Activated T-helper 9 cell treated with anti-CD3 and anti-CD28 coated beads, Interleukin-2, amount 50 U/mL, for 16 hours (primary cell): ENCODE measurements at places on chromosomes 7 and 10.

GRCh38 chr7:12759151-12759550, 71.7 kb downstream of the ARL4A start:
- DNase-seq, result no peak

DNA sequence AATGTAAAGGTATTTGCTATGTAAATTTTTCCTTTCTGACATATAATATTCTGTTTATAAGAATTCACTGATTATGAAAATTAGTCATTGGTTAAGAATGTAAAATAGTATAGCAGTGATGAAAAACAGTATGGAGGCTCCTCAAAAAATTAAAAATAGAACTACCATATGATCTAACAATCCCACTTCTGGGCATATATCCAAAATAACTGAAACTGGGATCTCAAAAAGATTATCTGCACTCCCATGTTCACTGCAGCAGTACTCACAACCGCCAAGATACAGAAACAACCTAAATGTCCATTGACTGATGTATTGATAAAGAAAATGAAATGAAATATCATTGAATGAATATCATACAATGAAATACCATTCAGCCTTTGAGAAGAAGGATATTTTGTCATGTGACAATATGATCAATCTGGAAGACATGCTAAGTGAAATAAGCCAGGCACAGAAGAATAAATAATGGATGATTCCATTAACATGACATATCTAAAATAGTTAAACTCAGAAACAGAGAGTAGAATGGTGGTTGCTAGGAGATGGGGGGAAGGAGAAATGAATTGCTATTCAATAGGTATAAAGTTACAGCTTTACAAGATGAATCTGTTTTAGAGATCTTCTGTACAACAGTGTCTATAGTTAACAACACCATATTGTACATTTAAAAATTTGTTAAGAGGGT, 14.0 kb downstream of the C10orf88 start:
- no peak for DNase-seq

DNA sequence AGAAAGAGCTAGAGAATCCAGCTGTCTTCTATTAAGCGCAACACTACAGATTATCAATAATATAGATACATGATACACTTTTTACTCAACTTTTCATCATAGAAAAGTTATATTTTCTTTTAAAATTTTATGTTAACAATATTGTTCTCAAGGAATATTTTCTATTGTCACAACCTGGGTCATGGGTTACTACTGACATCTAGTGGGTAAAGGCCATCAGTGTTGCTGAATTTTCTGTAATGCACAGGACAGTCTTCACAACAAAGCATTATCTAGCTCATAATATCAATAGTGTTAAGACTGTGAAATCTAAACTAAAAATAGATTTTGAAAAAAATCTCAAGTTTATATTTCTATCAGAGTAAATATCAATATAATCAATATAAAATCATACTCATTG, 209.8 kb downstream of the ZNF33B start:
- DNase-seq, result no peak

DNA sequence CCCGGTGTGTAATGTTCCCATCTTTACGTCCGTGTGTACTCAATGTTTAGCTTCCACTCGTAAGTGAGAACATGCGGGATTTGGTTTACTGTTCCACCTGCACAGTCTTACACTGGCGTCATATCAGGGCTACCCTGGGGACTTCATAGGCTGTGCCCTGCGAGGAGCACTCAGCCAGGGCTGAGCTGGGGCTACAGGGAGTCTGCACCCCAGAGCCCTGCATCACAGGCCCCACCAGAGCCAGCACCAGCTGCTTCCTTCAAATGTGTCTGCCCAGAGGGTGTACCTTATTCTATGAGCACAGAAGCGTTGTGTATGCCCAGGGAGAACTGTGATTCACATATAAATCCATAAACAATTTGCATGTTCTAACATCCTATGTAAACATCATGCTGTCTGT, 277.1 kb downstream of the TCERG1L start:
- DNase-seq, result no peak

DNA sequence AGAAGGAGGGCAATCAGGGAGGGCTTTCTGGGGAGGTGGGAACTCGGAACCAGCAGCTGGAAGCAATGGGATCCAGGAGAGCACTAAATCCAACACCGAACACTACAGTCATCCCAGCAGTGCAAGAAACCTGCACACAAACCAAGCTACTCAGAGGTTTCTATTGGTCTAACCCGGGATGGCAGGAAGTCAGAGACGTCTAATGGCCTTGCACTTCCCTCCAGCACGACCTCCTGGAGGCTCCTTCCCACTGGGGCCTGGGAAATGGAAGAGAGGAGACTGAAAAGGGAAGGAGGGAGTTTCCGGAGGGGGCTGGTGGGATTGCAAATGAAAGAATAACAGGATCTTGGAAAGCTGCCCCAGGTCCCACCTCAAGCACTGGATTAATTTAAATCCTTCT, 56.3 kb downstream of the TEX36 start:
- DNase-seq, result no peak

DNA sequence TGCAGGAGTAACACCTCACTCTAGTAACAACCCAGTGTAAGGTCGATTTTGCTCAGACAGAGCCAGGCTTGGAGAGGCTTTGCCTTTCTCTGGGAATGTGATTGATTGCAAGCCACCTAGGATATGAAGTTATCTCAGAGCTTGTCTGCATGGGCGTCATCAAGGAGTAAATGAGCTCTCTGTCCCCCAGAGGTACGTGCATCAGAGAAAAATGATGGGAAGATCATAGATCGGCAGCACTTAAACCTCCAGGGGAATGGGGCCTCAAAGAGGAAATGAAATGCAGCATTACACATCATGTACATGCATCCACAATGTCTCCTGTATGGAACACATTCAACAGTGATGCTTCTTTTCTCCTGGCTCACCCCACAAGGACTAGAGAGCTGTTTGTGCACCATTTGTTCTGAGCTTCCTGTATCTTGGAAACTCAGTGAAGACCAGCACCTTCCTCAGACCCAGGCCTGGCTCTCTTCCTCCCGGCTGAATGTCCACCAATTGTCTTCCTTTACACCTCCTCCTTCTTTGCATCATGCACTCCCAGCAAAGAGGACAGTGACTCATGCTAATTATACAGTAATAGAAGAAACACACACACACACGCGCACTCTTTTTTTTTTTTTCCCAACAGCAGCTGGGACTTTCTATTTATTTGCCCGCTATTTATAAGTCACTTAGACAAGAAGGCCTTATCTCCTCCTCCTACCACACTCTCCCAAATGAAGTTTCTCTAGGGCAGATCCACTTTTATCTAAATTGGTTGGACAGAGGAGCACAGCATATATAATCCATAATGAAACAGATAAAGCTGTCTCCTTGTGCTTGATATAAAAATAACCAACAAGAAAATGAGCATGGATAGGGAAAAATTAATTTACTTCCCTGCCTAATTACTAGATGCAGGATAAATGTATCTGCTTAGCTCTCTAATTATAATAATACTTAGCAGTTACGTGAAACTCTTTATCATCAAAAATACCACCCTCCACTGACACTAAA, 990.7 kb downstream of the CCSER2 start:
- DNase-seq, result no peak

GRCh38 chr10:72097448-72098300, 9.3 kb upstream of the SPOCK2 start:
- DNase-seq, result no peak

DNA sequence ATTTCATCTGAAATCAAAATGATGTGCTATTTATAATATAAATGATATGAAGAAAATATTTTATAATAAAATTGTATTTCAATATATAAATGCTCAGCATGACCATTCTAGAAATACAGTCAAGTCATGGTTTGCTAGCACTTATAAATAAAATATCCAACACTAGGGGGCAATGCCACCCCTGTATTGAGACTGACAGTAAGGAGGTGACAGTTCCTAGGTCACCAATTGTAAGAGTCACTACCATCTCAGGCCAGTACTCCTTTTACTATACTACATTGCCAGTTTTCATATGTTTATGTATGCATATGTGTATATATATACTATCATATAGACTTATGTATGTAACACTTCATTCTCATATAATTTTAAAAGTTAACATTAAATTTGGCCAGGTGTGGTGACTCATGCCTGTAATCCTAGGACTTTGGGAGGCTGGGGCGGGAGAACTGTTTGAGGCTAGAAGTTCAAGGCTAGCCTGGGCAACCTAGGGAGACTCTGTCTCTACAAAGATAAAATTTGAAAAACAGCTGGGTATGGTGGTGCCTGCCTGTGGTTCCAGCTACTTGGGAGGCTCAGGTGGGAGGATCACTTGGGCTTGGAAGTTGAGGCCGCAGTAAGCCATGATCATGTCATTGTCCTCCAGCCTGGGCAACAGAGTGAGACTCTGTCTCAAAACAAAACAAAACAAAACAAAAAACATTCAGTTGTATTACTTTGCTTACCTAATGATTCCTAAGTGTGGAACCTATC, 2.4 kb upstream of the CNOT4 start:
- DNase-seq, result no peak

DNA sequence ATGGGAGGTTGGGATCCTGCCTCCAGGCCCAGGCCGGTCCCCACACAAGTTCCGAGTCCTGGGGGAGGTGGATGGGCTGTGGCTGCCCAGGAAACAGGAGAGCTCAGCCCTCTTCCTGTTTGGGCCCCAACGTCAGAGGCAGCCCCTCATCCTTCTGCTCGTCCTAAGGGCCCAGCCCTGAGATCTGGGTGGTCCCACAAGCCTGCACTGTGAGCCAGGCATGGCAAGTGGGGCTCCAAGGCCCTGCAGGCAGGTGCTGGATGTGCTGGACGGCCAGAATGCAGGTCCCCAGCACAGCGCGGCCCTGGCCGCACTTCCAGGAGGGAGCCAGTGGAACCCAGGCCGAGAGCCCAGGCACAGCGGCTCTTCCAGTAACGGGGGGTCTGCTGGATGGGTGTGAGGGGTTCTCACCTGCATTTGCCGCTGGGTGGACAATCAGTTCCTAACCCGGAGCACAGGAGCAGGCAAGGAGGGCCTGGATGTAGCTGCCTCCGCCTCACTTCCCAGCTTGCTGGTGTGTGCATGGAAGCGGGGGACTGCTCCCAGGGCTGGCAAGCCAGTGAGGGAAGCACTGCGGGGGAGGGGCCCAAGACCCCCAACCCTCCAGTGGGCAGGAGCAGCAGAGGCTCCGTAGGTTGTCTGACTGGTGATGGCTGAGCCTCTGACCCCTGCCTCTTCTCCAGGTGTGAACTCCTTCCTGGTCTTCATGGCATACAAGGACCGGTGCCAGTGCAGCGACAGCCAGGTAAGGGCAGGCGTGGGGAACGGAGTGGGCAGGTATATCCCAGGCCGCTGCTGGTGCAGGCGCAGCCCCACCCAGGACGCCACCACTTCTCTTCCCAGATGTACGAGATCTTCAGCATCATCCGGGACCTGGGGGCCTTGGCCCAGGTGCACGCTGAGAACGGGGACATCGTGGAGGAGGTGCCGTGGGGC, 9.7 kb downstream of the DPYSL4 start:
- no peak for DNase-seq
